Fibroblast of gingiva (primary cell): ENCODE measurements at places on chromosomes 3 and 15.

- no peak for DNase-seq
These were observed 17.1 kb upstream of the JMJD7 start for GRCh38 chr15:41810651-41811431.

DNA sequence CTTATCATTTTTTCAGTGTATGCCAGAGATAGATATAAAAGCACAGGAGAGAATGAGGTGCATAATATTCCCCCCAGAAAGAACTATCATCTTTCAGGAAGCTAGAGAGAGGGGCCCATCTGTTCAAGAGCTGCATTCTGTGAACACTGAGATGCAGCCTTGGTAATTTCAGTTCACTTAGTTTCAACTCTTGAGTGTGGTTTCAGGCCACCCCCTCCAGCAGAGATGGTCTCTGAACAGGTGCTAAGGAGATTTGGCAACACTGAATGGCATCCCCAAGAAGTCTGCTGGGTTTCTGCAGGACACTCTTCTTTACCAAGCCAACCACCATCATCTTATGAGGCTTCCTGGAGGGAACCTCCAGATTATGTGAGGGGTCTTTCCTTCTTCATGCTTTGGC, 30.4 kb upstream of the LIMD1 start:
- no peak for DNase-seq

GRCh38 chr3:158983216-158984099, 181.6 kb downstream of the MFSD1 start:
- DNase-seq: no peak

- DNase-seq: no peak
These were observed 232.5 kb upstream of the POU1F1 start for GRCh38 chr3:87508921-87509320.

- DNase-seq: no peak
These were observed 475.2 kb upstream of the TGFBR2 start for GRCh38 chr3:30131191-30131590.

- DNase-seq: peak; percentile 15
These were observed 1.2 kb downstream of the TRPM7 start for GRCh38 chr15:50685191-50685975.

GRCh38 chr3:175932586-175932985, 1073.5 kb downstream of the NAALADL2 start:
- peak; percentile 42 for DNase-seq

DNA sequence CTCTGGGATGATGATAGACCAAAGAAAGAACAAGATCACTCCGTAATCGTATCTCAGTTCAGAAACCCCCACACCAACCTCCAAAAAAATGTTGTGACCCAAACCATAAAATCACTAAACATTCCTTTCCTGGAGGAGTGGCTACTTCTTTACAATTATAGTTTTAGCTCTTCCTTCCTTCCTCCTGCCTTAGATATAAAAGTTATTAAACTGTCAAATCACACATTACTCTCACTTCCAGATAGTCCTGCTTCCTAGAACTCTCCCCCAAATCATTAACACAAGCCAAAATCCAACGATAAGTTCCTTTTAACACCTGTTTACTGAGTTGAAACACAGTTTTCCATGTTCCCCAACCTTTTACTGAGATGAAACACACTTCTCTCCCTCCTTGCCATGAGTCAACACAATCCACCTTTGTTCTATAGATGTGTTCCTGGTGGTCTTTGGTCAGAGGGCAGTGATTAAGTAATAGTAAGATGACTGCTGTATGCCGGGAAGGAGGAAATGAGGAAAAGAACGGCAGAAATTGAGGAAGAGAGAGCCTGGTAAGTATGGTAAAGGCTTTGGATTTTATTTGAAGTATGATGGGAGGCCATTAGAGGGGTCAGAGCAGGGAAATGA, 8.3 kb upstream of the CRYGS start:
- no peak for DNase-seq

DNA sequence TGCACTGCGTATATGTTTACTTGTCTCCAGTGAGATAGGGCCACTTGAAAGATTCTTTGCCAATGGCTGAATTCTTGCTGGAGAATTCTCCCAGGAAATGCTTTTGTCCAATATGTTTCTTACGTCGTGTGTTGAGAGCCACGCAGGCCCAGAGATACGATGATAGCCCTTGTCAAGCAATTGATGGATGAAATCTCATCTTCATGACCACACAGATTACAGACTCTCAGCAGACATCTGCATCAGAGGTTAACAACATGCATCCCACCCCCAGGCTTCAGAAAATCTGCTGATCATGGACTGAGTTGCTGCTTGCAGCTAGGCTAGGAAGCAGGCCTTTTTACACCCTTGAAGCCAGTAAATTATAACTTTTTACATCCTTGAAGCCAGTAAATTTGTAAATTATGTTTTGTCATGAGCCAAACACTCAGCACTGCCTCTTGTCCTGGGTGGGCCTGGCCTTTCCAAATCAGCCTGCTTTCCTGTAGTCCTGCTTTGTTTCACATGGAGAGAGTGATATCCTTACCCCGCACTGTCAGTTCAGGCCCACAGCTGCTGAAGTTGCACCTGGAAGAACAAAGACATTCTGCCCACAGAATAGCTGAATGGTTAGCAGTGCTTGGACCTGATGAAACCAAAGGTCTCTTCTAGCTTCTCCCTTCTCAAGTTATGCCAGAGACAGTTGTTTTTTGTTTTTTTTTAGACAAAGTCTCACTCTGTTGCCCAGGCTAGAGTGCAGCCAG, 84.4 kb downstream of the GPR156 start:
- no peak for DNase-seq

DNA sequence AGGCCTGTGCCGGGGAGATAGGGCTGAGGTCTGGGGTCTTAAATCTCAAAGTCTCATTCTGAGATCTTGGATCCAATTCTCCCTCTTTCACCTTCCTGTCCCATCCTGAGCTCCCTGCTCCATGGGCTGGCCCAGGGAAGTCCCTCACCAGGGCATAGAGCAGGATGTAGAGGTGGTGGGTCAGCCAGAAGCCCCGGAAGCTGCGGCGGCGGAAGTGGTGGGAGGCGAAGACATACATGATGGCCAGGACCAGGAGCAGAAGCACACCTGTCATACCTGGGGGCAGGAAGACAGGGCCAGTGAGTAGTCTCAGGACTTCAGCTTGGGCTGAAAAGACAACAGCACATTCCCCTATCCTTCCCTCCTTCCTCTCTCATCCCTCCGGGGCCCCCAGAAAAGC, 16.5 kb downstream of the DUOX2 start:
- DNase-seq: no peak

GRCh38 chr3:121152573-121152972, 244.6 kb downstream of the STXBP5L start:
- DNase-seq: no peak
